Stimulated activated CD8-positive, alpha-beta memory T cell treated with anti-CD3 and anti-CD28 coated beads, Interleukin-2, amount 100 ng/mL, for 48 hours (primary cell): ENCODE measurements at places on chromosomes 6 and 20.

DNA sequence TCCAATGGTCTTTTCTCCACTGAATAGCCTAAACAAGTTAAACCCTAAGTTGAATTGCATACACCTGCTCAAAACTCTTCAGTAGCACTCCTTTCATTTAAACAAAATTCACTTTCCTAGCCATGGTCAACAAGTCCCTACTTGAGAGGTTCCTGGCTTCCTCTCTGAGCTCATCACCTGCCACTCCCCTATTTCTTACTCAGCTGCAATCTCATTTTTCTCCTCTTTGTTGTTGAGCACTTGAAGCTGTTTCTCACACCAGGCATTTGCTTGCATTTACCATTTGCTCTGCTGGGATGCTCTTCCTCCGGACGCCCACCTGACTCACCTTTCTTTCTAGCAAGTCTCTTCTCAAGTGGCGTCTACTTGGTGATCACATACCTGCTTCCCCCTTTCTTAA lies 38.5 kb downstream of the EDN1 start:
- DNase-seq, result no peak

GRCh38 chr6:106114492-106114891 lies 28.4 kb downstream of the PRDM1 start:
- DNase-seq, result peak; percentile 69

GRCh38 chr20:62595491-62595890 lies 46.8 kb upstream of the SLCO4A1 start:
- DNase-seq, result no peak

GRCh38 chr6:53148684-53149083 lies at the start of gene GCM1:
TSS of gene GCM1 (minus strand) at chr6:53148841. CDS start at chr6:53145632, 3,209 bp downstream.
- no peak for DNase-seq

DNA sequence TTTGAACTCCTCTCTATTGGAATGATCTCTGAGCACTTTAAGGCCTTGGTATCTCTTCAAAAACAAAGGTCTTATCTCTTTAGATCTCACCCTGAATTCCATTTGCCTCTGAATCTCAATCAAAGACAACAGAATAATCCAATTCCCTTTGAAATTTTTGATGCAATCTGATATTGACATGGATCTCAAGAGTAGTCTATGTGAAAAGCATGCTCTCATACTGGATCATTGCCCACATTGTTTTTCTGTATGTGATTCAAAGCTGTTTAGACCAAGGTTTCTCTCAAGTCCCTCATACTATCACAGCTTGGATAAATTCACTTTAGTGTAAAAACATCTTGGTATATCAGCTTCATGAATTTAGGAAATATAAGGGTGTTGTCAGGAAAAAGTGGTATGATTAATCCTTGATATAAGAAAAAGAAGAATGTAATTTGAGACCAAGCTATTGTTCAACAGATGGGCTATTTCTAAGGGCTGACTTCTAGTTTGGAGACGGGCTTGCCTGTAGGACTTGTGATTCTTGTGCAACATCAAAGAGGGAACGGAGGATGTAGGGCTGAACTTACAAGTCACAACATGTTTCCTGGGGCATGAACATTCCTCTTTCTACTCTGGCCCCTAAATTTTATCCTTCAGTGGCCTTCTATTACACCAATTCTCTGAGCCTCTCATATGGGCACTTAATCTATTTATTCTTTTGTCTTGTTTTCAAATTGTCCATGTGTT lies 77.9 kb upstream of the CITED2 start:
- DNase-seq, result no peak

DNA sequence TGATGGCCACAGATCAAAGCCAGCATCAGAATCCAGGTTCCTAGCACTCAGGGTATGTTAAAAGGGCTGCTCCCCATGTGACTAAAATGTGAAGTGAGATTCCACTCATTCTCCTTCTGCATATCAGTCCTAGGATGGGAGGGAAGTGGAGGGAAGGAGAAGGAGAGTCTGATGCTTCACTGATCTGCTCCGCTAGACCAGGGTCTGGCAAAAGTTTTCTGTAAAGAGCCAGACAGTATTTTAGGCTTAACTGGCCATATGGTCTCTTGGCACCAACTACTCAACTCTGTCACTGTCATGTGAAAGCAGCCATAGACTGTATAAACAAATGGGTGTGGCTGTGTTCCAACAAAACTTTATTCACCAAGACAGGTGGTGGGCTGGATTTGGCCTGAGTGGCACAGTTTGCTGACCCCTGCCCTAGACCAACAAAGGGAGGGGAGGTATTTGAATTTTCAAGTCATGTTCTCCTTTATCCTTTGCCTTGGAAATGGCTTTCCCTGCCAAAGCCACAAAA lies 22.6 kb downstream of the GHRH start:
- DNase-seq, result no peak

DNA sequence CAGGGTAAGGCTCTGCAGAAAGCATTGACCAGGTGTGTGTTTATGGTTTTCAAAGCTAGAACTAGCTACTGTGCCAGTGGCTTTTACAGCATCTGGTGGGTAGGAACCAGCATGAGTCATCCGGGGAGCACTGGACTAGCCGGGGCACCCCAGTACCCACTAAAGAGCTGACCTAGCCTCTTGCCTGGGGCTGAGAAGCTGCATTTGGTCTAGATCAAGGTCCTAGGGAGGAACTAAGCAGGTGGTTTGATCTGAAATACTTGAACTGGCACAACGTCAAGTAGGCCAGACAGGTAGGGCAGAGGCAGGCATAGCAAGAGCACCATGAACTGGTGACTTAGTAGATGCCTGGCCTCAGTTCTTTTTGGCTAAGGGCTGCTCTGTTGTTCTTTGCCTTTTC lies 109.8 kb upstream of the PTPRK start:
- no peak for DNase-seq

- no peak for DNase-seq
Observed at GRCh38 chr6:105310371-105310770, 92.5 kb downstream of the PREP start.

GRCh38 chr6:36827261-36828079 lies 11.8 kb downstream of the CPNE5 start:
- DNase-seq, result no peak

DNA sequence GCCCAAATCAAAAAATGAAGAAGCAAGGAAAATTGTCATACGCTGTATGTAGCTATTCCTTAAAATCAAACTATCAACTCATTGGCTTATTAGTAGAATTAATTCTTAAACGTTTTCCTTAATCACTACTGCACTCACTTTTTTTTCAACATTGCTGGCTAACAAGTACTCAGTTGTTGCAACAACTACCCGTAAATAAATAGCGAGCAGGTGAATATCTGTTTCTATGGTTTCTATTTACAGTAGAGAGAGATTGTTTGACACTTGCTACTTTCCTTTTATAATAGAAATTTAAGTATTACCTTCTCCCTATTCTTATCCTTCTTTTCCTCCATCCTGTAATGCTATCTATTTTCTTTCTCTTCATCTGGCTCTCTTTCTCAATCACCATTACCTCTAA lies 25.1 kb downstream of the FRK start:
- no peak for DNase-seq

DNA sequence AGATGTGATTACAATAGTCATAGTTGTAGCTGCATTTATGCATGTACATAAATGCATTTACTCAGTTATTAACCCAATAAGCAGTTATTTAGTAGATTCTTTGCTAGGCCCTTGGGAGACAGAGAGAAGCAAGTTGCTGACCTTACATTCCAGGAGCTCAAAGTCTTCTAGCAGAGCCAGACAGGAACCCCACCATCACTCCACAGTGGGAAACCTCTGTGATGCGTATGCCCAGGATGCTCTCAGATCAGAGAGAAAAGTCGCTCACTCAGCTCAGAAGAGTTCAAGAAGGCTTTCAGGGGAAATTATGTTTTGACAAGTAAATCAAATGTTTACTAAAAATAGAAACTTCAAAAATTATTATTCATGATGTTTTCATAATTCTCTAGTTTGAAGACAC lies 146.3 kb upstream of the EXOC2 start:
- DNase-seq, result no peak

DNA sequence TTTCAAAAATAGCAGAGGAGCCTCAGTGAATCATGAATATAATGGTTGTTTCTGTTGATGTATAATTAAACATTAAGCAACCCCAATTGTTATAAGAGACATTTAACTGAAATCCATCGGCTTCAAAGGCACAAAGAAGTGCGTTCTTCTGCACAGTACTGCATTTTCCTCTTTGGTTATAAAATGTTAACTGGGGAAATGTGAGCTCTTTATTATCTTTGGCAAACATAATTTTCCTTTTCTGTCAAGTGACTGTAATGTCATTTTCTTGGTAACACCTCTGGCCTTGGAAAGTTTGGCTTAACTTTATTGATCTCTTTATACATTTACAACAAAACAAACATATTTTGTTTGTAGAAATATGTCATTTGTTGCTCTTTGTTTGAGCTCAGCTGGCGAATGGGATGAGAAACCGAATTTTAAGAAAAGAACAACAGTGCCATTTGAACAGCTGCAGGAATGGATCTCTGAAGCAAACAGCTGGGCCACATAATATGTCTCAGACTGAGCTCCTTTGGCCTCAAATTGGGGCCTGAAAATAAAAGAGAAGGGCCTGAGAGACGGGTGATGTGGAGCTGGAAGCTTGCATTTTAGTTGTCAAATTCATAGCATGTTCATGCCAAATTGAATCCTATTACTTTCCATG lies 427.0 kb upstream of the SPTLC3 start:
- DNase-seq, result no peak

DNA sequence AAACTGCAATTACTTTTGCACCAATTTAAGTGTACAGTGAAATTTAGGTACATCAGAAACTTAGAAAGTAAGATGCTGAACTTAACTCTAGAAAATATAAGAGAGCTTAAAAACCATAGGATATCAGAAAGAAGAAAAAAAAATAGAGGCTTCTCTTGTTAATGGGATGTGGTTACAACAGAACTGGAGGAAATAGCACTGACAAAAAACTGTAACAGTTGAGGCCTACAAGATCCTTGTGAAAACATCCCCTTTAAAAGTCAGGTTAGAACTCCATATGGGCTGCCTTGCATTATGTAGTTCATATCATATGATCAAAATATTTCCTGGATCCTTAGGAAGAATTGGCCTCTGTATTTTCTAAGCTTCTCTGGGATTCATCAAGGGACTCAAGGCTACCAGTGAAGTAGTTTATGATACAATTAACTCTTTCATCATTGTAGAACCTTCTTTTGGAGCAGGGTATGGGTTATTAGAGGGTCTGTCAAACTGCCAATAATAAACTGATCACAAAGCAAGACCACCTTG lies 24.8 kb downstream of the MTCL3 start:
- no peak for DNase-seq

DNA sequence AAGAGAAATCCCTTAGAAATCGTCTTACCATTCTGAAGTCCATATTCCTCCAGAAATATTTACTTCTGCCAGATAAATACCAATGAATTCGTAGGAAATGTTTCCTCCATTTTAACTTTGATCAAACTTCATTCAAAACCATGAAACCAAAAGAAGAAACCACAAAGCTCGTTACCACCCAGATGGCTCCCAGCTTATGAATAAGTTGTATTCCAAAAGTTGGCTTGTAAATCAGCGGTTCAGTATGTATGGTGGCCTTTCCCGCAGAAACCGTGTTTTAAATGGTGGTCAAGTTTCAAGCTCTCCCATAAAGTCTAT lies 73.6 kb upstream of the RIPOR2 start:
- DNase-seq, result no peak

DNA sequence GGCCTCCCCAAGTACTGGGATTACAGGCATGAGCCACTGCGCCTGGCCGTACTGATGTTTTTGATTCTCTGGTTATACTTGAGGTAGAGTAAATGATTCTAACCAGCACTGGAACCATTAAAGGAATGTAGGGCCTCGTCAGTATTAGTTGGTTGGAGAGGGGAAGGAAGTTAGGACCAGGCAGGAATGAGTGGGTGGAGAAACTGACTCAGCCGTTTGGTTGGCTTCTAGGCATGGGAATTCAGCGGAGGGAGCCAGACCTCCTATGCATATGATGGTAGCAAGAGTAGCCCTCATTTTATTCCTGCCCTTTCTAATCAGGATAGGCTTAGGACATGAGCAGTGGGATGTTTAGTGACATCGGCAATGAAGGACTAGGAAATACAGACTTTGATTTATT lies 19.0 kb upstream of the SERINC3 start:
- no peak for DNase-seq

GRCh38 chr6:14386668-14387067 lies 269.1 kb downstream of the CD83 start:
- DNase-seq, result no peak

- DNase-seq, result no peak
Observed at GRCh38 chr20:48861444-48861843, 33.6 kb upstream of the PREX1 start.

- DNase-seq, result no peak
Observed at GRCh38 chr20:11792568-11792953, 125.1 kb upstream of the BTBD3 start.

- DNase-seq, result no peak
Observed at GRCh38 chr6:144898052-144898689, 613.0 kb downstream of the UTRN start.

- no peak for DNase-seq
Observed at GRCh38 chr6:33816911-33817310, 13.1 kb upstream of the MLN start.

DNA sequence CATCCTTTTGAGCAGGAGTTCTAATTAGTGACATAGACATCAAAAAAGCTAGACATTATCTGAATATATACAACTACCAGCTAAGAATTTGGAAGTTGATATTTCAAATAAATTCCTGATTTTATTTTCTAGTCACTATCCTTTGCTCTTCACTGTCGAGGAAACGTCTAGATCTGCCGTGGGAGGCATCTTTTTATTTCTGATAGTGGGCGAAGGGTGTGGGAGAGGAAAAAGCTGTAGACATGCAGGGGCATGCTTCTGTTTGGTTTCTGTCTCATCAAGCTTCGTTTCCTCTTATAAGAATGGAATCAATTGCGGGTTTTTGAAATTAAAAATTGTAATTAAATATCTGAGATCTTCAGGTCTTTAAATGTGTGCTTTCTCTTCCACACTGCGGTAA lies 16.2 kb upstream of the C6orf118 start:
- DNase-seq, result no peak

- DNase-seq, result peak; percentile 79
Observed at GRCh38 chr20:30376767-30377658, 880.5 kb upstream of the DEFB115 start.
